CD8-positive, alpha-beta memory T cell (primary cell): ENCODE measurements at places on chromosomes 4 and X.

DNA sequence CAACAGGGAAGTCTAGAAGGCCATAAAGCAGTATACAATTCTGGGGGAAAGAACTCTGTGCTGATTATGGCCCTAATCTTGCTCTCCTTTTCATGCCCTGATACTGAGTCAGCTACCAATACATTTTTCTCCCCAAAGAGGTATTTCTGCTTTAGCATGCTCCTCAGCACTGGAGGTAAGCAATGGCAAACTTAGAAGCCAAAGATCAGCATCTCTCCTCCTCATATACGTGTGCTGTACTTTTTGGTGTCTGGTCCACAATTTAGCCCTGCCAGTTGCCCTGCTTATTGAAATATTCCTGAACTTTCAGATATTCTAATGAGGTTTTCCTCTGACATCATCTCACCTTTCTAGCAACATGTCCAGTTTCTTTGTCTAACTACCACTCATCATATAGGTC is 226.2 kb downstream of the FSTL5 start:
- no peak for DNase-seq

- no peak for DNase-seq
Measured at GRCh38 chr4:98851806-98852205, 77.1 kb downstream of the EIF4E start.

GRCh38 chr4:114839986-114840385 is 241.4 kb downstream of the UGT8 start:
- no peak for DNase-seq

GRCh38 chr4:151644622-151645021 is 116.2 kb downstream of the GATB start:
- no peak for DNase-seq

DNA sequence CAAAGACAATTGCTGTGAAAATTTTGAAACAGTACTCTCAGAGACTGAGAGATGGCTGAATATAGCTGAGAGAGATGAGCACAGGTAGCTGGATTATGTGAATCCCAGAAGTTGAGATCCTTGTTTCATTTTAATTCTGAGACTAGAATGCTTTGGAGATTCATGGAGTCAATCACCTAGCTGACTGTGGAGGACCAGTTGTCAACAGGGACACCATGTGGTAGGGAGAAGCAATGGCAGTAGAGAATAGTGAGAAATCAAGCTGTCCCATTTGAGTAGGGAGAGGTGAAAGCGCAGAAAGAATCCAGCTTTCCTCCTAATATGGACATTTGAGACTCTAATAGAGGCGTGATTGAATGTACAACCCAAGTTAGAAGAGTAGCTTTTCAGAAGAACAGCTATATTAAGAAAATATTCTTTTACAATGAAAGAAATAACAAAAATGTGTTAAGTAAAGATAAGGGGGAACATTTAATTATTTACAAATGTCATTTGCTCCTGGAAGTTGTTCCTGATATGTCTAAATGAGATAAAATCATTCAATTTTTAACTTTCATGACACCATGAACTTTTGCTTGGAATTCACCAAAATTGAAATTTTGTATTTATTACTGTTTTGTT is 30.3 kb upstream of the GLRB start:
- no peak for DNase-seq

GRCh38 chrX:4909348-4909747 is 1195.9 kb upstream of the PRKX start:
- DNase-seq: no peak

GRCh38 chr4:53744446-53745160 is 153.3 kb upstream of the LNX1 start:
- no peak for DNase-seq

GRCh38 chr4:164959896-164960295 is 17.6 kb downstream of the TRIM61 start:
- no peak for DNase-seq

DNA sequence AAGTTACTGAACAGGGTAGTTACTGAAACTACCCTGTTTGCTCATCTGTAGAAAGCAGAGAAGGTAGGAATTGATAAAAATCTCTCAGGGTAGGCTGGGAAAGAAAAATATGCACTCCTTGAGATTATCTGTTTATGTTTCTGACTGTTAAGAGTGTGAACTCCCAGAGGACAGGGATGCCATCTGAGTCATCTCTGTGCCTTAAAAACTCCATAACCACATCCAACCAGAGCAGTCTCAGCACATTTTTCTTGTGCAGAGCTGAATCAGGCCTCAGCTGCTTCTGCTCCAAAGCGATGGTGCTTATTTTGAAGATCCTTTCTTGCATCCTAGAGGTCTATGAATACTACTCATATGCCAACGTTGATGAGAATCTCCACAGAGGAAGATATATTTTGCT is 9.9 kb downstream of the CENPVL3 start:
- no peak for DNase-seq

DNA sequence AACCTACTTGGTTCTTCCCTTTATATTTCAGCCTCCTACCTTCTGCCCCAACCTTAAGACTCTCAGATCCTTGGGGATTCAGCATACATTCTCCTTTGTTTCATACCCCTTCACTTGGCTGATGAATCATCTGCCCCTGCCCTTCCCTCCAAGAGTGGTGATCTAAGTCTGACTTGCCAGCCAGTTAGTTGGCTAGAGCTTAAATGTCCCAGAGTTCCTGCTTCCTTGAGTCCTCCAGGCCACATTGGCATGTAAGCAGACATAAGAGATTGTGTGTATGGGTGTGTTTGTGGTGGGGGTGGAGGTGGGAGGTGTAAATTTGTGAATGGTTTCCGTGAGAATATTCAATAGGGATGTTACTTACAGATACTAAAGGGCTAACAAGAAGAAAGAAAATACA is 3.7 kb upstream of the TEX13D start:
- DNase-seq: no peak

- no peak for DNase-seq
Measured at GRCh38 chr4:75639124-75639695, 8.9 kb upstream of the CDKL2 start.

DNA sequence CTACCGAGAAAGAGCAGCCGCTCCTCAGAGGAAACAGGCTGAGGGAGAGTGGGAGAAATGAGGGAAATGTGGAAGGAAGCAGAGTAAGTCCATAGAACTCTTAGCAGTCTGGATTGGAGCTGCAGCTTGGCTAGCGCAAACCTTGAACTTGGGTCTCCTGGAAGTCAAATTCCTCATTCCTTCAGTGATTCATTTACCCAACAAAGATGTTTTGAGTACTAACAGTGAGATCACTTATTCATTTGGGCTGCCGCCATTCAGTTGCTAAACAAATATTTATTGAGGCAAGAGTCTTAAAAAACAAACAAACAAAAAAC is 51.5 kb downstream of the SEL1L3 start:
- no peak for DNase-seq

DNA sequence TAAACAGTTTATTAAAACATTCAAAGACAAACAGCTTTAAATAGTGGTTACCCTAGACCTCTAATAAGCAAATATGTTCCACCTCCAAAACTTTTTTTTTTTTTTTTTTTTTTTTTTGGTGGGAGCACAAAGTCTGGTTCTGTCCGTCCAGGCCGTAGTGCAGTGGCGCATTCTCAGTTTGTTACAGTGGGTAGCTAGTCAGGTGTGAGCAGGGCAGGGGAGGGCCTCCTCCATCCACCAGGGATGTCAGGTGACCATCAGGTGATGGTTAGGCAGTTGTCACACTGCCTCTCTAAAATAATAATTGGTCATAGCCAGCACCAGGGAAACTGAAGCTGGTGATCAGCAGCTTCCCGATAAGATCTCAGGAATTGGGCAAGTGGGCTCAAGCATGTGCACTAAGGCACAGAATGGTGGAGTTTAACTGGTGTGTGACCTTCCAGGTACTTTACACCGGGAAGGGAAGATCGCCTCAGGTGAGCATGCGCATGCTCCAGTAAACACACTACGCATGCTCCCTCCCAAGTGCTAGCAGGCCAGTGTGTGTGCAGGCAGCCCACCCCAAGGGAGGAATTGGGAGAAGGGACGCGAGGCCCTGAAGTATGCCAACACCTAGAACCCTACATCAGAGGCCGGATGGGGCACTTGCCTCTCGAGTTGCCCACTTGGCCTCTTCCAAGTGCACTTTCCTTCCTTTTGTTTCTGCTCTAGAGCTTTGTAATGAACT is 27.2 kb downstream of the TNIP2 start:
- DNase-seq: no peak

DNA sequence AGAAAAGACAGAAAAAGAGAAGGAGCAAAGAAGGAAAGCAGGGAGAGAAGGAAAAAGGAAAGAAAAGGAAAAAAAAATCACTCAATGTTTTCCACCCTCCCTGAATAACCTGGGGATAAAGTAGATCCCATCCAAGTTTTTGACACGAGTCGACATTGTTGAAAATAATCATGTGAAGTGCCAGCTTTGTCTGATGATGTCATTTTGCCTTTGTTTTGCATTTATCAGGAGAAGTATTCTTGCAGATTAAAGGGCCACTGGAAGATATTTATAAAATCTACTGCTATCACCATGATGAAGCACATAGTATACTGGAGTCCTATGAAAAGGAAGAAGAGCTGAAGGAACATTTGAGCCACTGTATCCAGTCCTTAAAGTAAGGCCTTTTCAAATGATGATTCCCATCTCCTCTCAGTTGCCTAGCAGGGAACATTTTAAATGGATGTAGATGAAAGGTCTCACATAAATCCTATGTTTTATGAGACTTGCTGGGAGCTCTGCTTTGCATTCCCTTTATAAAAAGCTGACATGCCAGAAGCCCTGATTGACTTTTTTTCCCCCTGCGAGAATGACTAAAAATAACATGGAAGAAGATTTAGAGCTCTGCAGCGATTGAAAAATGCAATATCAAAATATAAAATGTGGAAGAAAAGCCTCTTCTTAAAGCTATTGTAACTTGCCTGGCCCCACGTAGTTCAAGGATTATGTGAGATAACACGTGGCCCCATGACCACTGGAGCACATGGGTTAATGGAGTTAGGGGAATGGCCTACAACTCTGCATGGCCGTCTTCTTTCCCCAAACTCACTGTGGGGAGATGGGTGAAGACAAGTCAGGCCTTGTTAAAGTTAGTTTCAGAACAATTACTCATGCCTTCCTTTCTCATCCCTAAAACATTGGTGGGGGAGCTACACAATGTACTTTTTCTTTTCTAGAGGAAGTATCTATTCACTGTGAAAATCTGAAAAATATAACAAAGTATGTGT is 77.5 kb downstream of the INTS12 start:
- no peak for DNase-seq

DNA sequence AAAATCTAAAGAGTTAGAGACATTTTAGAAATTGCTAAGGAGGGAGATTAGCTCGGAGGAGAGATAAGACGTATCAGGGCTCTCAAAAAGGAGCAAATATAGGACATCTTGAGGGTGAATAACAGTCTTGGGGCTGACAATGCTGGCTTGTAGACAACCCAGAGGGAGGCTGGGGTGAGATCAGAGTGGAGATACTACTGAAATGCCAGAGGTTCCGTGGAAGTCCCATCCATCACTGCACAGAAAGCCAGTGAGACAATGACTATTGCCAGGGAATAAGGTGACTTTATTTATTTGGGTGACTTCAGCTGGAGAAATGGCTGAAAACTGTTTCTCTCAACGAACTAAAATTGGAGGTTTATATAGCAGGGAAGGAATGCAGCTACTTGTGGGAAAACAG is 838.1 kb upstream of the AGA start:
- no peak for DNase-seq

DNA sequence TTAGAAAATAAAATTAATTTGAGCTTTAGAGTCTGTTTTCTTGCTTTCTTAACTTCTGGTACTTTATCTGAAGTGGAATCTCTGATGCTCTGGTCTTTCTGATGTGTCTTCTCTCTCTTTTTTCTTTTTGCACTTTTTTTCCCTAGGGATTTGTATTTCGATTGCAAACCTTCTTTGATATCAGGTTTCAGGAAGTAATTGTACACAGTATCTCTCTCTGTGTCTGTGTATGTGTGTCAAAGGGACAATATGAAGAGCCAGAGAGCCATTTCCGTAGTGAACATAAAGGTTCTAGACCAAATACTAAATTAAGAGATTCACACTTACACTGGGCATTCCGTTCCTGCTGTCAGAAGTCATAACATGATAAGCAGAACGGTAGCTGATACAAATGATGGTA is 325.0 kb downstream of the PCDH7 start:
- DNase-seq: no peak

GRCh38 chr4:72770708-72771107 is 201.7 kb upstream of the ADAMTS3 start:
- no peak for DNase-seq

DNA sequence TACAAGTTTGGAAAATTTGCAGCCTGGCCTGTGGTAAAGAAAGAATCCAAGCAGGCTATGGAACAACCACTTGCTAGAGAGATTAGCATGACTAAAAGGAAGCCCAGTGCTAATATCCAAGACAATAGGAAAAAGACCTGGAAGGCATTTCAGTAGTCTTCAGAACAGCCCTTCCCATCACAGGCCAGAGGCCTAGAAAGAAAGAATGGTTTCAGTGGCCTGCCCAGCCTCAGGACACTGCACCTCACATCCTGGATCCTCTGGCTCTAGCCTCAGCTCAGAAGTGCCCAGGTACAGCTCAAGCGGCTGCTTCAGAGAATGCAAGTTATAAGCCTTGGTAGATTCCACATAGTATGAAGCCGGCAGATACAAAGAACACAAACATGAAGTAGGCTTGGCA is 449.8 kb upstream of the AR start:
- DNase-seq: no peak

DNA sequence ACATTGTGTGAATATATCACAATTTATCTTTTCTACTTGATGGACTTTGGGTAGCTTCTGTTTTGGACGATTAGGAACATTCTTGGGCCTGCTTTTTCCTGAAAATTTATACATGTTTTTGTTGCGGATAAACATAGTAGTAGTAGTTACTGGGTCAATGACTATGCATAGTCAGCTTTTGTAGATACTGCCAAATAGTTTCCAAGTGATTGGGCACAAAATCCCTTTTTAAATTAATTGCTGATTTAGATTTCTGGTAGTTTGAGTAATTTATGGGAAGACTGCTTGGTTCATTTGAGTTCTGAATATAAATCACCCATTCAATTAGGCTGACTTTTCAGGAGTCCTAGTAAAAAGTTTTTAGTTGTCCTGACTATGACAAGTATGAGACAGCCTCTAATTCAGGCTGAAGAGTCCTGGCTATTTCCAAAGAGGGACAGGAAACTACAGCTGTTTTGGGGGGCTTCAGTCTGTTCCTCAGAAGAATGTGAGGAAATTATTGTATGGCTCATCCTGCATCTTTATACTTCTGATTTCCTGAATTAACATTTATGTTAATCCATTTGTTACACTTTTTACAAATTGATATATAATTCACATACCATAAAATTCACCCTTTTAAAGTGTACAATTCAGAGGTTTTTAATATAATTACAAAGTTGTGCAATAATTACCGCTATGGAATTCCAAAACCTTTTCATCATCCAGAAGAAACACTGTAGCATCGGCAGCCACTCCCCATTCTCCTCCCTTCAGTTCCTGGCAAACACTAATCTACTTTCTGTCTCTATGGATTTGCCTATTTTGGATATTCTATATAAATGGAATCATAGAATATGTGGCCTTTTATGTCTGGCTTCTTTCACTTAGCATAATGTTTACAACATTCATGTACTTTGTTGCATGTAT is 14.2 kb downstream of the LRP2BP start:
- DNase-seq: no peak
